CD8-positive, alpha-beta T cell (primary cell): ENCODE measurements at places on chromosomes 4 and X.

DNA sequence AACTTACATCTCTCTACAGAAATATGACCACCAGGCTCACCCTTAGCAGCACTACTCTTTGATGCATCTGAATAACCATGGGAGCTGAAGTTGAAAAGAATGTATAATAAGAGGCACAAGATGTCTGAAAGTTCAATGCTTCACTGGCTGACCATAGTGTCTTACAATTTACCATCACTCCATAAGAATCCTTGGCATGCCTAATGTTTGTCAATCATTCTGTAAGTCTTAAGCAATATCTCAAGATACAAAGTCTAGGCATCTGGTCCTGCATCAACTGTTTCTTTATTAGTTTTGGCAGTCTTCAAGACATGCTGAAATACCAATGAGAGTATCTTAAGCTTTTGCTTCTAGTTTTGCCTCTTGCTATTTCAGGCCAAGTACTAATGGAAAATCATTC, 755.5 kb downstream of the STIM2 start:
- no peak for DNase-seq

DNA sequence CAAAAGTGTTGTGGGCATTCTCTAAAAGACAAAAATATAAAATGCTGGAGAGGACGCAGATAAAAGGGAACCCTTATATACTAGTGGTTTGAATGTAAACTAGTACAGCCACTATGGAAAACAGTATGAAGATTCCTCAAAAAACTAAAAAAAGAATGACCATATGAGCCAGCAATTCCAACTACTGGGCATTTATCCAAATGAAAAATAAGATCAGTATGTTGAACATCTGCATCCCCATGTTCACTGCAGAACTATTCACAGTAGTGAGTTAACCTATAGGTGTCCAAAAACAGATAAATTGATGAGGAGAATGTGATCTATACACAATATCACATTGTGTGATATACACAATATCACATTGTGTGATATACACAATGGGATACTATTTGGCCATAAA, 1615.3 kb downstream of the PCDH18 start:
- DNase-seq, result no peak

DNA sequence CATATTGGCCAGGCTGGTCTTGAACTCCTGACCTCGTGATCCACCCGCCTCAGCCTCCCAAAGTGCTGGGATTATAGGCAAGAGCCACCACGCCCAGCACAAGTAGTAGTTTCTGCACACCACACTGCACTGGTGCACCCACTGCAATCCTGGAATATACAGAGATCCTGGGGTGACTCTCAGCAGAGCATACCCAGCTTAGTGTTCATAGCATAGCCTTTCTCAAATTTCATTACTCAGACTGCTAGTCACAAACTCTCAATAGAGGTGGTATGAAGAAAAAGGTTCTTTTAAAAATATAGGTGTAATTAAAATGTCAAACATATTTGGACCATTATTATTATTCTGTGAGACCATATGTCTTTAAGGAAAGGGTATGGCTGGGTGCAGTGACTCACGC, 6.2 kb upstream of the ARHGAP10 start:
- no peak for DNase-seq

GRCh38 chrX:131405497-131405896, 116.4 kb upstream of the IGSF1 start:
- no peak for DNase-seq

DNA sequence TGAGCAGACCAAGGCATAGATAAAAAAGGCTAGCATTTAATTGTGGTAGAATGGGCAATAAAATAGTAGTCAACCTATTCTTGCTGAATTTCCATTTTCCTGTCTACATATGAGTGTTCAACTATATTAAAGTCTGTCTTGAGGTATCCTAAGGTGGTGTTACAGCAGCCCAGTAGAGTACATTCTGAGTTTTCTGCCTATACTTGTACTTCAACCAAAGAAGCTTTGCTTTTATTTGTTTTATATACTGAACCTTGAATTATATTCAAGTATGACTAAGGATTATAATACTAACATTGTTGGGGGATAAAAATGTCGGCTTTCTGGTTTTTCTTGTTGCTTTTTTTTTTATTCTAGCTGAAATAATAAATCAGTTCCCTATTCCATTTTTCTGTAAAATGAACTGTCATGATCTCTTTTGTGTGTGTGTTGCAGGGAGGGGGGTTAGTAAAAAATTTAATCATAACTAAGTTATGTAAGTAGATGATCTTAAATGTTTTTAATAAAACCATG, 106.7 kb downstream of the PDLIM5 start:
- no peak for DNase-seq

DNA sequence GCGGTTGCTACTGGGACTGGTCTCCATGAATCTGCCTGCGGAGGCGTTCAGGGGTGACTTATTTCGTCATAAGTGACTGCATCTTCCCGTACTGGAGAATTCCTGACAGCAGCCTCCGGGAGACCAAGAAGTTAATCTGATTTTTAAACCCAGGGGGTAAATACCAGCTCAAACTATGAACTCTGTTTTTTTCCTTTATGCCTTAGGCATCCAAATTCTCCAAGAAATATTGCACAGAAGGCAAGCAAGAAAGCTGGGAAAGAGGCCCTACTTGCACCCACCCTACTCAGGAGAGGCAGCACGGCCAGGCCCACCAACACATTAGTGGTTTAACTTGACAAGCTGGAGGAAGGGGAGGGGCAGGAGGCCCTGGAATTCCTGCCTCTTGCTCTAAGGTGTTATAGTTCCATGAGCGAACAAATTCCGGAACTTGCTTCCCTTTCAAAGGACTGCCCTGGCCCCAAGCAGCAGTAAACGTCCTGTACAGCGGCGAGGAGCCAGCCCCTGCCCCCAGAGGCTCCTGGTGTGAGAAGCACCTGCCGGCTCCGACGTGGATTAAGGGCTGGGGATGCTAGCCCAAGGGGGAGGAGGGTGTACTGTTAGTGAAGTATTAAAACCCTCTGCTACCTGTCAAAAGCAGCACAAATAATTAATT, 177.2 kb downstream of the AFAP1 start:
- DNase-seq, result no peak

GRCh38 chr4:98601708-98602107, 56.7 kb downstream of the TSPAN5 start:
- peak; percentile 22 for DNase-seq

DNA sequence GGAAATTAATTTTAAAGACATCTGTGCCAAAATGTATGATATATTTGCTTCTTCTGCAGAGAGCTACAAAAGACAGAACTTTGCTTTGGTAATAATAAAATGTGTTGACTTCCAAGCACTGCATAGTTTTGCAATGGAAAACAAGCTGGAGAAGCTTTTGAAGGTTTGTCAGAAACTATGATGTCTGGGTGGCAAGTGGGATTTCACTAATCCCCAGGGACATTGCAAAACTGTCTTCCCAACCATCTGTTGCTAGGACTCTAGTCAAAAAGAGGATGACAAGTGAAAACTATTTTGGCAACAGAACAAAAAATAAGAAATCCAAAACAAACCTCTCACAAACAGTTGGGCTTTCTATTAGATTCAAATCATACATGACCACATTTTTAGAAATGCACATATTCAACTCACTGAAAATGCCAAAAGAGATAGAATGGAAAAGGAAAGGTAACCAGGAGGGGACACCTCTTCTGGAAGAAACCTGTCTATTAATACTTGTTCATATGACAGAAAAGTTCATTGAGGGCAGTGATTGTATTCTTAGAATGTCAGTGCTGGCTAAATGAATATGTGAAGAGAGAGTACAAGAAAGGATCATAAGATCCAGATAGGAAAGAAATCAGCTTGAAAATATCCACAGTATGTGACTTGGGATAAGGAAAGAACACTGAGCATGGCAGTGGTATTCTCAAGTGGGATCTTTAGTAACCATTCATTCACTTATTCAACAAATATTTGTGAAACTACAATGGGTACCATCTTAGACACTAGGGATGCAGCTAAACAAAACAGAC, 228.0 kb downstream of the RASL11B start:
- no peak for DNase-seq

DNA sequence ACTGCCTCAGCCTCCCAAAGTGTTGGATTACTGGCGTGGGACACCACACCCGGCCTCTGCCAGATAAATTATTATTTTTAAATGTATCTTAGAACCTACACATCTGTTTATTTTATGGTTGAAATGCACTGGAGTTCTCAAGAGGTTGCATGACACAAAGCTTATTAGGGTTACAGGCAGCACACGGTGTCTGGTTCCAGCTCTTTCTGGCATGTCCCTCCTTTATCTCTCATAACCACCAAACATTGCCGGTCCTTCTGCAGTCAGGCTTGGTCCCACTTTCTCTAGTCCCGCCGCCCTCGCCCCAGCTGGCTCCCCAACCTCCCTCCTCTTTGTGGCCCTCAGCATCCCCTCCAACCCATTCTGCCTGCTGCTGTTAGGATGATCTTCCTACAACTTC, 39.7 kb upstream of the SPRY1 start:
- no peak for DNase-seq

DNA sequence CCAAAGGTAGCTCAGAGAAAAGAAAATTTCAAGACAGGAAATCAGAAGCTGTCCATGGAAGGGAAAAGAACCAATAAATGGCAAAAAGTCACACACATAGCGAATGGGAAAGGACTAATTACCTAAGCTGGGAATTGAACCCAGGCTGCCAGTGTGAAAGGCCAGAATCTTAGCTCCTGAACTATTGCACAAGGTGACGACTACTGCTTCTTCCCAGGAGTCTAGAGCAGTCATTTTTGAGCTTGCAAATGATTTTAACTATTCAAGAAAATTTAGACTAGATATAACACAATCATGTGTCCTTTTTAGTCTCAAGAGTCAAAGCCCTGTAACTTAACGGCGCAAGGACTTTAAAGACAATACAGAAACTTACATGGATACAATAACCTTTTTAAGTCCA, 34.1 kb upstream of the ZNF81 start:
- no peak for DNase-seq

DNA sequence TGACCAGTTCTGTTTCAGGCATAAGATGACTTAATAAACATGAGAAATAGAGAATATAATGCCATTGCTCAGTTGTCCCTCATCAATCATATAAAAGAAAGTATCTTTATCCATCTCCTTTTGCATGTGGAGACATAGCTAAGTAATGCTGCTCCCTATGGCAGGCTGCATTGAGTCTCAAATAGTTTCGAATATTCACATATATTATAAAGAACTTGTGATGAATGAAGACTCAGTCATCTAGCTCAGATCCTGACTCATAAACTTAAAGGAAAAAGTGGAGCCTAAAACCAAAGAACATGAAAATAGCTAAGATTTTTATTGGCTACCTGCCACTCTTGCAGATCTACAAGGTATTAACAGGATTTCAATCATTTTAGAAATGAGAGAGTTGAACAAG, 11.7 kb upstream of the TLL1 start:
- no peak for DNase-seq

- no peak for DNase-seq
These were observed 171.4 kb downstream of the ARHGEF9 start for GRCh38 chrX:63613531-63614028.

DNA sequence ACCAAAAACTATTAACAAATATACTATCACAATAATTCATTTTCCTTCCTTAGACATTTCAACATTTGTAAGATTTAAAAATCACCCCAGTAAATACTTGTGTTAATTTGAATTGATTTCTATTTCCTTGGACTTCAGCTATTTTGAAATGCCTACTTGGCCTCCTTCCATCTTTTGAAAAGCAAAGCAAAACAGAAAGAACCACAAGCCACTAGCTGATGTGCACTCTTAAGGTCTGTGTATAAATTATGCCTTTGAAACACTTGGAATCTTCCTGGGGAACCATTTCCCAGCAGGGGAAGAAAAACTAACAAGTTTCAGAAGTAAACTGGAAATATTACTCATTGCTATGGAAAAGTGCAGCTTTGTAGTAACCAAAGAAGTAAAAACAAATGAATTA, 139.8 kb downstream of the CLCN4 start:
- DNase-seq, result no peak

DNA sequence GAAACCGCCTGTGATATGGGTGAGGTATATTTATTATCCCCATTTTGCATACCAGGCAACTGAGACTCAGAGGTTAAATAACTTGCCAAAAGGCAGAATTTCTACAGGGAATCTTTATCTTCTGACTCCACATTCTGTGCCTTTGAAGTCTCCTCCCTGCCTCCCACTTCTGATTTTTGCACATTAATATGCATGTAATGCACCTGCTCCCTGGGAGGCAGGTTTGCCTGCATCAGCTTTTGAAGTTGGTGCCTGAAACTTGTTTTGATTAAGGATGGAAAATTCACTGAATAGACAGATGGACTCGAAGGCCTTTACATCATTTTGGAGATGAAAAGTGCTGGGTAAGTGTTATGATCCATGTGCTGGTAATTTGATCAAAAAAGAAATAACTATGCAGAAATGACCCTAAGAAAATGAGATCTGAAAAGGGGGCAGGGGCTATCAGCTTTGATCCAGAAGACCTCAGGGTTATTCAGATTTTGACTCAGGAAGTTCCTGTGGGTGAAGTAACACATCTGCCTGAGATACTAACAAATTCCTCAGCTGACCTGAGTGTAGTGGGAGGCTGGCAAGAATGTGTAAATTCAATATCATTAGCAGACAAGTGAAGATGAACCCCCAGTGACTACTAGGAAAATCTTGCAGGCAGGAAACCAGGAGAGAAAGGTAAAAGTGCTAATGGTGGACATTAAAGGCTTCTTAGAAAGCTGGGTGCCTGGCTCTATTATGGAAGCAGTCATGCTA, 167.5 kb upstream of the BOD1L1 start:
- DNase-seq, result no peak
